ENCODE measurements at places on chromosomes 11 and 22.

DNA sequence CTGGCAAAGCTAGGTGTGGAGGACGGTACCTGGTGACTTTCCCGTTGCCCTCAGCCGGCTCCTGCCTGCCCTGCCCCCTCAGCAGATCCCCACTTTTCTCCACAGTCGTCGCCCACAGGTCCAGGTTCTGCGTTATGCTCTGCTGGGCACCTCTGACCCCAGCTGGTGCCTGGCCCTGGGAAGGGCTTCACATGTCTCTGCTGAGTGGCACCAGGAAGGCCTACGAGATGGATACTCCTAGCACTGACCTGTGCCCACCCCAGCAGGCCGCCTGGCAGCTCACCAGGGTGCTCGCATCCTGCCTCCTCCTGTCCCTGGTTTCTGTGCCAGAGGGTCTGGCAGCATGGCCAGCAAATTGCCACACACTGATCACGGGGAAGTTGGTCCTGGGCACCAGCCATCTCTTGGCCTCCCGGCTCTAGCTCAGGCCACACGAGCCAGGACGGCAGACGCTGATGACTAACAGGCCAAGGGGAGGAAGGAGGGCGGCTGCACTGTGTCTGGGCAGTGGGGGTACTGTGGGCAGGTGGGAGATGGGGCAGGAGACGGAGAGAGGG, 13.8 kb downstream of the CARS1 start:
- DNase-seq, result no peak

- DNase-seq, result no peak
Measured at GRCh38 chr11:92053216-92053615, 171.4 kb upstream of the FAT3 start.

DNA sequence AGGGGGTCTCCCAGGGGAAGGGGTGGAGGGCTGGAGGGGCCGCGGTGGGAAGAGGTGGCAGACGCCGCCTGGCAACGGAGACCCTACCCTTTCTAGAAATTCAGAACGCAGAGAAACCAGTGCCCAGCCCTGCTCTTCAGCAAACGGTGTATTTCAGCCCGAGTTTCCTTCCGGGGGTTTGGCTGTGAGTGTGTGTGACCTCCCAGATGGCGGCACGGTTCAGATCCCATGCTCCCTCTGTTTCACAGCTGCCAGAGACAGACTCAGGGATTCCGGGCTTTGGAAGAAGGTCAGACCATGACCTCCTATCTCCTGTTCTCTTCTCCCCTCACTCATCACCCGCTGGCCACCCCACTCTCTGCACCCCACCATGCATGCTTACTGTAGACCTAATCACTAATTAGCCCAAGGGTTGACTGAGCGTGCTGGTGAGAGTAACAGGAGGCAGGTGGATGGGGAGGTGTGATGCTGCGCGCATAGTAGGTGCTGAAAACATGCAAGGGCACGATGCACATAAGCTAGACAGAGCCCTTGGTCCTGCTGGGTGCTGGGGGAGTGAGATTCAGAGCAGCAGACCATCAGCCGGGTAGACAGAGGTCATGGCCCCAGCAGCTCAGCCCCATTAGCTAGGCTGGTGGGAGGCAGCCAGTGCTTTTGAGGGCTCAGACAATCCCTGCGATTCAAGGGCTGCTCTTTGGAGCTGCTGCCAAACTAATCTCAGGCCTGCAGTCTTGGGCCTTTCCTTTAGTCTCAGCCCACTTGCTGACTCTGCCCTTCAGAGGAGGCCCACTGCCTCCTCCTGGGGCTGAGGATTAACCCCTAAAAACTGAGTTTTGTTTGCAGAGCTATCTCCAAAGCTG, 256.5 kb upstream of the CADM1 start:
- no peak for DNase-seq

DNA sequence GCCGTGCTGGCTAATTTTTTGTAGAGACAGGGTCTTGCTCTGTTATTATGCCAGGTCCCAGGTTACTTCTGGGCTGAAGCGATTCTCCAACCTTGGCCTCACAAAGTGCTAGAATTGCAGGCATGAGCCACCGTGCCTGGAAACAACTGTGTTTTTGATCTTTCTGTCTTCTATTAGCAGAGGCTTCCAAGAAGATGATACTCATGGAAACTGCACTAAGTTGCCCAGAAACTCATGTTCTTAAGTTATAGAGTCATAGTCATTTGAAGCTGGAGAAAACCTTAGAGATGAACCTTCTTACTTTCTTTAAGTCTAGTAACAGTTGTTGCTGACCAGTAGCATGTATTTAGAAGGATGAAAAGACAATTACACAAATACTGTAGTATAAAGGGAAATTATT, 37.1 kb upstream of the HSPA8 start:
- no peak for DNase-seq

GRCh38 chr11:122094836-122095235, 21.2 kb downstream of the BLID start:
- no peak for DNase-seq

DNA sequence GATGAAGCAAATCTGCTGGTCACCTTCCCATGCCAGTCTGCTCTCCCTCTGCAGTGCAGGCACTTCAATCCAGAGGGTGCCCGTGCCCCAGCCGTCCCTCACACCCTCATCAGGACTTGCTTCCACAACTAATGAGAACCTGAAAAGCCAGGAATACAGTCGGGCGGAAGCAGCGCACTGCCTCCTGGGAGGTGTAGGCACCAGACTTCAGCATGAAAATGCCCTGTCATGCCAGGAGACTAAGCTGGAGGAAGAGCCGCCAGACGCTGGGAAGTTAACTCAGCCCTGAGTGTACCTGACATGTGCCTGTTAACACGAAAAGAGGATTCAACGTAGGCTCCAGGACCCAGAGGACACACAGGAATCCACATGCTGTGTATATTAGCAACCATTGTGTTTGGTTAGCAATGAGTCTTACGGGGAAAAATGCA, 40.1 kb upstream of the FLI1 start:
- DNase-seq, result no peak

- no peak for DNase-seq
Measured at GRCh38 chr11:117855186-117855845, 21.1 kb downstream of the FXYD6 start.

- DNase-seq, result no peak
Measured at GRCh38 chr22:22229683-22230420, 14.7 kb upstream of the VPREB1 start.

DNA sequence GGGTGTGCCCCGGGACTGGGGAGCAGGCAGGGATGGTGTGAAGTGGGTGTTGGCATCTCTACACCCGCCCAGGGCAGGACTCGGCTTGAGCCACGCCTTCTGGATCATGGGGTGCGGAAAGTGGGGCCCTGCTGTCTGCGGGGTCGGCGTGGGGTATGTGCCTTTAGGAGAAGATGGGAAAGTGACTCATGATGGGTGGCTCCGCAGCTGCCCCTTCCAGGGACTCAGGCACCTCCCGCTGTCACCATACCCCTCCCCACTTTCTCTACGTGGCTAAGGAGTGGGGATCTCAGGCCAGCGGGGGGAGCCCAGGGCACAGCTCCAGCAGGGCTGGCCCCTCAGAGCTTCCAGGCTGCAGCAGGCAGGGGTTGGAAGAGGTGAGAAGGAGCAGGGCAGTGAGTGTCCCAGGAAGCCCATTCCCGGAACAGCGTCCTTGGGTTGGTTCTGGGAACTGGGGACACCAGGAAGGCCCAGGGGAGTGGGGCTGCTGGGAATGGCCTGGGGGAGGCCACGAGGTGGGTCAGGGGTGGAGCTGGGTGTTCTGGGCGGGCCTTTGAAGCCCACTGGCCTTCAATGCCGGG, 102.9 kb upstream of the FGF3 start:
- DNase-seq, result no peak

DNA sequence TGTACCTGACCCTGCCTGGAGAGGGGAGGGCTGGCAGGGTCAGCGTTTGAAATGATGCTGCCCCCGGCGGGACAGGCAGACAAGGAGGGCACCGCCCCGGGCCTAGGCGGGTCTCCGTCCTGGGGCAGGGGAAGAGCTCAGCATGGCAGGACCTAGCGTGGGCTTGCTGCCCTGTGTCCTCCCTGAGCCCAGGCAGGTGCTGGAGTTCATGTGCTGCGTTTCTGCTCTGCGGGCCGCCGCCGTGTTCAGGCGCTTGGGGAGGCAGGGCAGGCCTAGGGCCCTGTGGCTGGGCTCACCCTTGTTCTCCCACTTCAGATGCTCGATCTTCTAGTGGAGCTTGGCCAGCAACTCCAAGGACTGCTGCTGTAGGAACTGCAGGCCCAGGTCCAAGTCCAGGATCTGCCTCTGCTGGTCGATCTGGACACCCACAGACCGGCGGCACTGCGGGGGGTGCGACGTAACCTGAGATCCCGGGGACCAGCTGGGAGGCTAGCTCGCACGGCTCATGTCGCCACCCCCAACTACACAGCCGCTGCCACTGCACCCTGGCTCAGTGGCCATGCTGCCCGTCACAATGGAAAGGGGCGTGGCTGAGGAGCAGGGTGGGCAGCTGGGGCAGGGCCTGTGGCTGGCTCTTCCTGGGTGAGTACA, 84.4 kb downstream of the MED15 start:
- DNase-seq, result no peak

GRCh38 chr11:79708319-79708932, 267.6 kb upstream of the TENM4 start:
- DNase-seq, result no peak

DNA sequence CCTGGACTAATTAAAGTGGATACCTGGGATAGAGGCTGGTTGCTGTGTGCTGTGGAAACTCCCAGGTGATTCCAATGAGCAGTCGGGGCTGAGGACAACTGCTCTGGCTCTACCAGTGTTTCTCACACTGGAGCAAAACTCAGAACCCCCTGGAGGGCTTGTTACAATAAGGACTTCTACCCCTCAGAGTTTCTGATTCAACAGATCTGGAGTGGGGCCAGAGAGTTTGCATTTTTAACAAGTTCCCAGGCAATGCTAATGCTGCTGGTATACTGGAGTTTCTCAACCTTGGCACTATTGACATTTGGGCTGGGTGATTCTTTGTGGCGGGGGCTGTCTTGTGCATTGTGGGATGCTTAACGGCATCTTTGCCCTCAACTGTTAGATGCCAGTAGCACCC, 353.7 kb downstream of the MIAT start:
- DNase-seq, result no peak

GRCh38 chr11:85937835-85938234, 82.7 kb downstream of the CCDC83 start:
- no peak for DNase-seq

GRCh38 chr11:119195680-119196079, 10.4 kb downstream of the NHERF4 start:
- DNase-seq, result no peak

DNA sequence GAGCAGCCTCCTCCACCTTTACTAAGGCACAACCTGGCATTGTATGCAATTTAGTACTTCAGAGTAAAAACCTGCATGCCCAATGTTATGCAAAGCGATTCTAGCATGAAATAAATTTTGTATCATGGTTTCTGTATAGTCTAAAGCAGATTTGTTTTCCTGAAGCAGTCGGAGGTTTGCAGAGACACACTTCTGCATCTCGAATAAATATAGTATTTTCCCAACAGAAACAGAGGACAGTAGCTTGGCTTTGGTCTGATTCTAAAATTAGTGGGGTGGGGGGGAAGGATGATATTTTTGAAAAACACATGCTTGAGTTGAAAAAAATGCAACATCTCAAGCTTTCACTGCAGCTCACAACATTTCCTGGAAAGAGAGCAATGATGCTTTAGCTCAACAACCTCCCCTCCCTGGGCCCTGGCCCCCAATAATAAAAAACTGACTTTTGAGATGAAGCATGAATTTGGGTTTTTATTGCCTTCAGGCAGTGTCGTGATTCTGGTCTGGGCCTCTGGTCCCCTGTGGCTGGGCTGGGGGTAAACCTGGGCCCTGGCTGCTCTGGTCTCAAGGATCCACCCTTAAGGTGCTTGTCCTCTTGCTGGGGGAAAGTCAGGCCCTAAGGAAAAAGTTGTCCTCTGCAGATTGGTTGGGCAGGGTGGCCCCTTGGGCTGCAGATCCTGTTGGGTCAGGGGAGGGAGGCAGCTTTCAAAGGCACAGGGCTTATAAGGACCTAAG, 48.2 kb downstream of the KCNC1 start:
- no peak for DNase-seq

GRCh38 chr11:3221408-3222002, 2.9 kb upstream of the MRGPRG start:
- no peak for DNase-seq

- DNase-seq, result peak; percentile 5
Measured at GRCh38 chr11:74397501-74398243, 561 bp downstream of the PGM2L1 start.

- DNase-seq, result no peak
Measured at GRCh38 chr11:80598905-80599304, 1158.1 kb upstream of the TENM4 start.

GRCh38 chr22:33823552-33823951, 96.7 kb downstream of the LARGE1 start:
- DNase-seq, result no peak

- DNase-seq, result no peak
Measured at GRCh38 chr11:128457874-128458273, 129.5 kb downstream of the ETS1 start.

DNA sequence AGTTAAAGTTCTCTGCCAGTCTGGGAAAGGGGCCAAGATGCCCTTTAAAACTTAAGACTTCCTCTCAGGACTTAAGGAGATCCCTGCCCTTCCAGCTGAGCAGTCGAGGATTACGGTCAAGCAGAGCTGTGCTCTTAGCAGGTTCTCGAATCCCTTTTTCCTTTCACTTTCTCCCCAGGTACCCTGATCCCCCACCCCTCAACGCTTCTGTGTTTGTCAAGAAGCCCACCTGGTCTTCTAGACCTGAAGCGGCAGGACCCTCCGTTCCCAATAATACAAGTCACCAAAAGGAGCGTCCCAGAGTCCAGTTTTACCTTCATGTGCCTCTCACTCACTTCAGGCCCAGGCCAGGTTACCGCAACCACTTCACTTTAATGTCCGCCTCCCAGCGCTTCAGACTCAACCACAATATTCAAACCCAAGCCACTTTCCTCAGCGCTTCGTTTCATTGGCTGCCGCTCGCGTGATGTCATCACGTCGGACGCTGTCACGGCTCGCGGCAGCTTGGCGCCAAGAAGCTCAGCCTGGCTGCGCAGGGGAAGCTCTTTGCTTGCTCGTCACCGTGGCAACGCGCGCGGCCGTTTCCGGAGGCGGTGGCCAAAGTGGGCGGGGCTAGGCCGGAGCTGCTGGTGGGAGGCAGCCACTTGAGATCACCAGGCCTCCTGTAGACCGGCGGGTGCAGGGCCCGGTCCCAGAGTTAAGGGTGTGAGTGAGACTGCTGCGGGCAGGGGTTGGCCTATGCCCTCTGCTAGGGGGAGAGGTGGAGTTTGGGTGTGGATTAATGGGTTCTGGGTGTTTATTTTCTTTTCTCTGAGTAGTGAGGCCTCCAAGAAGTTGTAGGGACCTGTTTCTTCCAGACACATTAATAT, at the start of the genes KIF18A and METTL15:
TSS of gene KIF18A (minus strand) at position 407 of the 869 bp plus-strand sequence. CDS start 10,209 bp downstream, outside the sequence.
TSS of gene METTL15 (plus strand) at position 639 of the 869 bp plus-strand sequence. CDS start 4,947 bp downstream, outside the sequence.
- DNase-seq, result peak; percentile 92

GRCh38 chr11:120974965-120975364, 48.9 kb upstream of the TBCEL start:
- DNase-seq, result no peak

GRCh38 chr22:47398921-47399790, 636.7 kb downstream of the TBC1D22A start:
- DNase-seq, result no peak

DNA sequence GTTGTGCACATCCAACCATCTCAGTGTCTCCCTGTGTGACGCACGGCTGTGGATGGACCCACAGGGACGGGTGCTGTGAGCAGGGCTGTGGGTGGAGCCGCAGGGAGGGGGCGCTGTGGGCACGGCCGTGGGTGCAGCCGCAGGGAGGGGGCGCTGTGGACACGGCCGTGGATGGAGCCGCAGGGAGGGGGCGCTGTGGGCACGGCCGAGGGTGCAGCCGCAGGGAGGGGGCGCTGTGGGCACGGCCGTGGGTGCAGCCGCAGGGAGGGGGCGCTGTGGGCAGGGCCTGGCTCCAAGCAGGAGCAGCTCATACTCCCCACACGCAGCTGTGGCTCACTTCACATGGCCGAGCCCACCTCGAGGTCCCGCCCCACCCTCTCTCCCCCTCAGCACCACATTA, 6.0 kb upstream of the MAPK11 start:
- no peak for DNase-seq

- DNase-seq, result peak; percentile 26
Measured at GRCh38 chr22:26461188-26461810, 22.3 kb downstream of the HPS4 start.

Data from stimulated activated CD4-positive, alpha-beta T cell treated with anti-CD3 and anti-CD28 coated beads, Interleukin-15, amount 100 ng/mL, for 1 hour (primary cell).